ENCODE measurements at places on chromosomes 2 and 18.

- DNase-seq, result no peak
Observed at GRCh38 chr2:66031236-66031635, 403.7 kb upstream of the MEIS1 start.

DNA sequence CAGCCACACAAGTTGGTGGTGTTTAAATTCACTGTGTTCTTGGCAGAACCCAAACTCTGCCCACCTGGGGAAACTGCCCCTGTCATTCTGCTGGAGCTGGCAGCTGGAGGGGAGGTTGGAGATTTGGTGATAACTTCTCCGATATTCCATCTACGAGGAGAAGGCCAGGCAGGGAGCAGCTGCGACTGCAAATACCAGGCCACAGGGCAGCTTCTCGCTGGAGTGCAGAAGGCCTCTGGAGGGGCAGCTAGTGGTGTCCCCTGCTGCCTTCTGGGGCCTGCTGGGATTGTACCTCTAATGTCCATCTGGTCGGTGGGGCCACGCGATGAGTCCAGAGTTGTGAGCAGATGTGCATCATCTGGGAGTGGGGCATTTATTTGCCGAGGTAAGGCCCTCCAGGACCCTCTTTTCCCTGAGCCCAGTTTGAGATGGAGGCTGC lies 98.9 kb downstream of the ACKR3 start:
- DNase-seq, result no peak

- no peak for DNase-seq
Observed at GRCh38 chr2:62265106-62265505, 69.2 kb downstream of the B3GNT2 start.

GRCh38 chr2:236210536-236210935 lies 42.4 kb upstream of the GBX2 start:
- no peak for DNase-seq

- DNase-seq, result no peak
Observed at GRCh38 chr2:74767618-74768017, 66.3 kb upstream of the HK2 start.

DNA sequence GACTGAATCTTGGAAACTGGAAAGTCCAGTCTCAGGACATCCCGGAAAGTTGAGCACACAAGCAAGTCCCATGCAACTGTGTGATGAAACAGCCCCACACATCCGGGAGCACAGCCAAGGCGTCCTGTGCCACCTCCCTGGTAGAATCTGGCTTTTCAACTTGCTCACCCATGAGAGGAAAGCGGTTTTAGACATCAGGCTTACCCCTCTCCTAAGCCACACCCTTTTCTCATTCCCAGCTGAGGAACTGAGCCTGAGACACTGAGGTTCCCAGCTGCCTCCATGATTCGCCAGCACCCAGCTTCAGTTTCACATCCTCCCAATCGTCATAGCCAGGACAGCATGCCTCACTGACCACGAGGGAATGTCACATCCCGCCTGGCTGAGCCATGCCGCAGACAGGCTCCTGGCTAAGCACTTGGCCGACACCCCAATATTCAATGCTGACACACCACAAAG lies 60.3 kb downstream of the STEAP3 start:
- peak; percentile 78 for DNase-seq

GRCh38 chr2:60888853-60889252 lies 7.5 kb downstream of the REL start:
- no peak for DNase-seq

DNA sequence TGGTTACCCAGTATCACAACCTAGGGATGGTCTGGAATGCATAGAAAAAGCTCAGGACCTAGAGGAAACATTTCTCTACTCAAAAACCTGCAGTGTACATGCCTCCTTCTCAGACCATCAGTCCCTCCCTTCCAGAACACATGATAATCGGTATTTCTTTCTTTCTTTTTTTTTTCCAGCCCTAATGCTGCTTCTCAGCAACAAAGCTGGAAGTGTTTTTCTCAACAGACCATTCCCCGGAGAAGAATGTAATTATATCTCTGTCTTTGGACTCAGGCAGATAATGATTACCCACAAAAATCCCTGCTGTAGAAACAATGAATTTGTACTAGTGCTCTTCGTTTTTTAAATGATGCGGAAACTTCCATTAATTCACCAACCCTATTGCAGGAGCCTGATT lies 44.1 kb upstream of the NDUFV2 start:
- DNase-seq, result no peak

GRCh38 chr2:161576421-161576820 lies 47.8 kb upstream of the SLC4A10 start:
- DNase-seq, result no peak

DNA sequence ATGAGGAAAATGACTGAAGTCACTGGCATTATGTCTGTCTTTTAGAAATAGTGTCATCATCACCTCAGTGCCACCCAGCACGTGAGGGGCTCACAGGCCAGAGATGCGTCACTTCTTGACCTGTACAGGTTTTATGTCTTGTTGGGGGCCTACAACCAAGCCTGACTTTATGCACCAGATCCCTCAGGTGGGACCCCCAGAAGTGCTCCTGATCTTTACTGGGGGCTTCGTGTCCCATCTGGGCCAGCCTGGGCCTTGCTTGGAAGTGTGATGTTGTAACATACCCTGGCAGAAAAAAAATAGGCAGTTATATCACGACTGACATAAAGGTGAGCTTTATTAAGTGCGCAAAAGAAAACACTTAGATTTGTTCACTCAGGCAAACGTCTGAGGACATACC lies 21.5 kb upstream of the GNAL start:
- DNase-seq, result no peak

GRCh38 chr18:21196426-21196825 lies 45.6 kb upstream of the GREB1L start:
- DNase-seq, result no peak

DNA sequence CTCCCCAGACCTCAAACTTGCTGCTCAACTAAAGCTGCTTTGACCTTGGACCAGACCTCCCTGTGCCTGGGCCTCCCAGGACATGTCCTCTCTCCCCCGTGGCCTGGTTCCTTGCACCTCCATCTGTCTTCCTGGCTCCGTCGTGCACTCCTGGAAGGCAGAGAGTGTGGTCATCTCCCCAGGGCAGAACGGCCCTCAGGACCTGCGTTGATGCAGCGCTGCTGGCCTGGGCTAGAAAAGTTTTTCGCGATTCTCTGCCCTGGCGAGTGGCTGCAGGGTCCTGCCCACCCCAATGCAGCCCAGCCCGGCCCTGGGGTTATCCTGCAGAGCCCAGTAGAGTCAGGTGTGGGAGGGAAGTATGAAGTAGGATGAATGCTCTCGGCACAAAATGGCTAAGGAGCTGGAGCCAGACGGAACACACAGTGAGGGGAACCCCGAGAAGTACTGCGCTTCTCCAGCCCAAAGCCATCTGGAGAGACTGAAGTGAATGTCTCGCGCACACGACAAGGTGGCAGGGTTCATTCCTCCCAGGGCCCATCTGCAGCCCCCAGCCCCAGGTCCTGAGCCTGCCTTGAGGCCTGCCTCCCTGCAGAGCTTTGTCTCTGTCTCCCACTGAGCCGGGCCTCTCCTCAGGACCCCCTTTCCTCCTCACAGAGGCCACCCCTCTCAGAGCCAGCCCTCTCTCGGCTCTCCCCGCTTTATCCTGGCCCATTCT lies 41.7 kb downstream of the ATOH8 start:
- DNase-seq, result peak; percentile 62

- DNase-seq, result no peak
Observed at GRCh38 chr18:59308938-59309260, 9.6 kb downstream of the CPLX4 start.

DNA sequence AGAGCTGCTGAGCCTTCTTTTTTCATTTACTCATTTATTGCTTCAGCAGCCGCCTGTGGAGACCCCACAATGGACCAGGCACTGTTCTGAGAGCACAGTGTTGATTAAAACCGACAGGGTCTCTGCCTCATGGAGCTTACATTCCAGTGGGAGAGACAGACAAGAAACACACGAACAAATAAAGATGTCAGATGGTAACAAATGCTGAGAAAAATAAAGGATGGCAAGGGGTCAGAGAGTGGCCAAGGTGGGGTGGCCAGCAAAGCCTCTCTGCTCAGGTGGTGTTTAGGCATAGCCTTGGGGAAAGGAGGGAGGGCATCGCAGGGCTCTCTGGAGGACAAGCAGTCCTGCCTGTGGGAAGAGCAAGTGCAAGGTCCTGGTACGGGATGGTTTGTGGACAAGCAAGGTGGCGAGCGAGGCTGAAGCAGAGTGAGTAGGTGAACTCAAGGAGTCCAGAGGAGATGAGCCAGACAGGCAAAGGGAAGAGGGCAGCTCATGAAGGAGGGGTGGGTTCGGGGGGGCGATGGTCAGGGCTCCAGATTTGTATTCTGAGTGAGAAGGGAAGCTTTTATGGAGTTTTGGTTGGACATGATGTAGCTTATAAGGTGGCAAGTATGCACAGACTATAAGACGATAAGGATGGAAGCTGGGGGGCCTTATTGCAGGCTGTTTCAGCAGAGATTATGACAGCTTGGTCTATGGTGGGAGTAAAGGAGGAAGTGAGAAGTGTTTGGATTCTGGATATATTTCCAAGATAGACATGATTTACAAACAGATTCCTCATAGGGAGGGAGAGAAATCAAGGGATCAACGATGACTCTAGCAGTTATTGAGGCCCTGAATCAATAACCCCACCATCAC lies 8.8 kb upstream of the ITGB6 start:
- no peak for DNase-seq

DNA sequence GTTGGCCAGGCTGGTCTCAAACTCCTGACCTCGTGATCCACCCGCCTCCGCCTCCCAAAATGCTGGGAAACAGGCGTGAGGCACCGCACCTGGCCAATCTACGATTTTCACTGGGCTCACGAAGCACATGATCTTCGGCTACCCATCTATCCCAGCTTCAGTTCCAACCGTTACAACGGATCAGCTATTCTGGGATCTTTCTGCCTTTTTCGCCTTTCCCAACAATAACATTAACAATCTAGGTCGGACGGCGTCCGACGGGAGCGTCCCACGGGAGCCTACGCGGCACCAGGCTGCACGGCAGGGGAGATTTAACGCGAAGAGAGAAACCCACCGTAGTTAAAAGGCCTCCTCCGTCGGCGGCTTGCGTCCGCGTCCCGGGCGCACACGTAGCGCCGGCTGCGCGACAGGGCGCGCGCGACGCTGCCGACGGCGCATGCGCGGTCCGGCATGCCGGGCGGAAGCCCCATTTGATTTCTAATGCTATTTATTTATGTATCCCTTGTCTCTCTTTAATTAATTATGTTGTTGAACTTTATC lies at the start of gene MSL3B:
Gene MSL3B, minus strand, starts transcription at position 394 of the 540 bp plus-strand sequence.
- no peak for DNase-seq

DNA sequence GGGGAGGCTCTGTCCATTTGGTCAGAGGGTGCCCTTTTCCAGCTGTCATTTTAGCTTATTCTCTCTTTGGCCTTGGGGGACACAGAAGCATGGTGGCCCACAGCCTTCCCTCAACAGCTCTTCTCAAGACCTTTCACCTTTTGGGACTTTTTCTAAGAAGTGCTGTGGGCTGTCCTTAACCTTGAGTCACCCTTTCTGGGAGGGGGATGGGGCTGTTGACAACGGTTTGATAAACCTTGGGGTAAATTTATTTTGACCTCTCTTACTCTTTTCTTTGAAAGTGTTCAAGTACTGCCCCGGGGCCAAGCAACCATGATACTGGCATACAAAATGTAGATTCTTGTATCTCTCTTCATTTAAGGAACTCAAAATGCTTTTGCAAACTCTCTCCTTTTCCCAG lies 13.7 kb downstream of the IGFBP5 start:
- no peak for DNase-seq

DNA sequence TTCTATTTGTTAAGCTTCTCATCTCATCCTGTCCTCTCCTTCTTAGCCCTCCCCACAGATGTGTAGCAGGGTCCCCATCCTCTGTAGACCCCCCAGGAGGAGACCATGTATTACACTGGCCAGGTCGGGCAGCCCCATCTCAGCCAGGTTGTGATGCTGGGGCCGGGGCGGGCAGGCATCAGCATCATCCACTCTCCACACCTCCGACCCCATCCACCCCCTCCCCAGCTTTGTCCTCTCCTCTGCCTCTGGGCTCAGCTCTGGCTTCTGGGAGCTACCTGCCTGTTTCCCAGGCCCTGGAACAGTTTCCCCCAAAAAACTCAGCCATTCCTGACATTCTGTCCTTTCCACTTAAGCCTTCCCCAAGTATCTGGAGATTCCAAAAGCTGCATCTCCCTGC lies 49.2 kb downstream of the GBX2 start:
- DNase-seq, result no peak

GRCh38 chr2:214503568-214503967 lies 92.7 kb downstream of the VWC2L start:
- no peak for DNase-seq

DNA sequence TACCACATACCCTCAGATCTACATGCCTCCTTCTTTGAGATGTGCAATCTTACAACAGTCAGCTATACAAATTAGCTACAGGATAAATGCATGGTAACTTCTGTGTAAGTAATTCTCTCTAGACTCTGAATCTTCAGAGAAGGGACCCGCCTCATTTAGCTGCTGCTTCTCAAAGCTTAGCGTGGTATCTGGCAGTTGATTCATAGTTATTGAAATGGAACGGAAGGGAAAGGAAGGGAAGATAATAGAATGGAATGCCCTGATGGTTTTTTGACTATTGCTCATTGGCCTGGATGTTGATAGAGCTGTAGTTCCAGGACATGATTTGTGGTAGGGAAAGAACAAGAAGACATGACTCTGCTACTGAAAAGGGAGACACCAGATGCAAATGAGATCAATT lies 498.1 kb upstream of the CRIM1 start:
- no peak for DNase-seq

DNA sequence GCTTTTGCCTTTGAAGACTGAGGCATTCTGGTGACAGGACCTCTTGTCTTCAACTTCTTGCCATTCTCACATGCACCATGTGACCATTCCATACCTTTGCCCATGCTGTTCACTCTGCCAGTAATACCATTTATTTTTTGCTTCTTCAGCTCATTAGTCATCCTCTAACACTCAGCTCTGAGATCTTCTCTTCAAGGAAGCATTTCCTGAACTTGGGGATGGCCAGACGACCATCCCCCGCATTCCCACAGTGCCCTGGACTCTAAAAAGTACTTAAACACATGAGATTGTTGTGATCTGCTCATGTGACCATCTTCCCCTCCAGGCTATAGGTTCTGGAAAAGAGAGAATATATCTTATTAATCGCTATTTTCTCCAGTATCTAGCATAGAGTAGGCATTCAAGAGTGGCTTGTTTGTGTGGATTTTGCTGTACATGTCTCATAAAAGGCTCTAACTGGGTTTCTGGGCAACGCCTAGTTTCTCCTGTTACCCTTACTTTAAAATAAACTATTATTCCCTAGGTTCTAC lies 33.9 kb downstream of the PAX3 start:
- DNase-seq, result no peak

Data from Right ventricle myocardium inferior (tissue), 1 donor.